ENCODE measurements at places on chromosomes 5 and 9.

- no peak for DNase-seq
These were observed 77.8 kb upstream of the LRRTM2 start for GRCh38 chr5:138952962-138953361.

- no peak for DNase-seq
These were observed 315.1 kb downstream of the RAB3C start for GRCh38 chr5:58898006-58898405.

- DNase-seq = no peak
These were observed 287.2 kb downstream of the ARRDC3 start for GRCh38 chr5:91095786-91096385.

- peak; percentile 13 for DNase-seq
These were observed 1905.1 kb downstream of the MAT2B start for GRCh38 chr5:165410476-165410875.

DNA sequence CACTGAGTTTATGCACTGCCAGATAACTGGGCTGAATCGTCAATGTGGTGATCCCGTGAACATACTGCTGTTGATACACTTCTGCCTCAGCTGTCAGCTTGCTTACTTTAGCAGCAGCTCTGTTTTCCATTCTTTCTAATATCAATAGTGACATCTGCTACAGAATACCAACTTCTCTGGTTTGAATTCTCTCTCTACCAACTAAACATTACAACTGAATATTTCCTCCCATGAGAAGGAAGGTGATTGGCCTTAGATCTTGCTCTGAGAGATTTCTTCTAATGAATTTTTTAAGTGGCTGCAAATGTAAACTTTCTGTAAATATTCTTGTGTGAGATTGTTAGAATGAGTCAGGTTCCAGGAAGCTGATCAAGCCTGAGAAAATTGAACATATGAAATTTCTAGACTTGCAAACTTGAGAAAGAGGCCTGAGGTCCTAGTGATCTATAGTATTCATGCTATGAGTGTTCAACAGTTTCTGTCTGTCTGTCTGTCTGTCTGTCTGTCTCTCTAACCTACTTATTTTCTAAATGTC lies 205.5 kb upstream of the CDKN2B start:
- DNase-seq = peak; percentile 62

GRCh38 chr9:137820161-137820855 lies 57.3 kb upstream of the CACNA1B start:
- DNase-seq = no peak

- DNase-seq = no peak
These were observed 198.5 kb upstream of the ADAMTSL1 start for GRCh38 chr9:18275313-18275990.

DNA sequence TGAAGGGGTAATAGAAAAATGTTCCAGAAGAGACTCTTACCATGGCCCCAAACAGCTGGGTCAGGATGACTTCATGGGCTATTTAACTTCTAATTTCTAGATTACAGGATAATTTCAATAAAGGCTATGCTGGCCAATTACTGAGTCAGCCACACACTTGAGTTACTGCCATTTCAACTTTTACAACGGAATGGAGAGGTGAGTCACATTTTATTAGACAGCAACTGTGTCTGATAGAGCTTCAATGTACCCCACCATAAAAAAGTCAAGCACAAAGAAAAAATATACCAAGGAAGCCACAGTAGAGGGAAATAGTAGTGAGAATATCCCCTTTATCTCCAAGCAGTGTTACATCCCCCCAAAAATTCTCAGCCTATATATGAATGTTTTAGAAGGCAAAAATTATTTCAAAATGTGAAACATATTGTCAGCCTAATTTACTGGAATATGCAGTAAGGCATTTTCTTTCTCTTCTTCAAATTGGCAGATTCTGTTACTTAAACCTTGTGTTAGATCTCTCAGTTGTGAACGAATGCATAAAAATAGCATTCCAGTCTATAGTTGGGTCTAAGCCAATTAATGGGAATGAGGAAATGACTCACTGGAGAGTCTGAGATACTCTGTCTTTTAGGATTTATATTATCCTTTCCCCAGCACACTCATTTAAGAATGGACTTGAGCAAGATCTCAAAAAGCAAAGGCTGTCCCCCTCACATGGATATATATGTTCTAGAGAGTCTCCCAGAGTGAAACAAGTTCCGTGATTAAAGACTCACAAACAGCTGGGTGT lies 47.1 kb upstream of the RAI14 start:
- DNase-seq = peak; percentile 97

GRCh38 chr5:45060724-45061123 lies 252.0 kb downstream of the MRPS30 start:
- no peak for DNase-seq

GRCh38 chr9:84123648-84124406 lies 143.2 kb downstream of the RMI1 start:
- DNase-seq = no peak

DNA sequence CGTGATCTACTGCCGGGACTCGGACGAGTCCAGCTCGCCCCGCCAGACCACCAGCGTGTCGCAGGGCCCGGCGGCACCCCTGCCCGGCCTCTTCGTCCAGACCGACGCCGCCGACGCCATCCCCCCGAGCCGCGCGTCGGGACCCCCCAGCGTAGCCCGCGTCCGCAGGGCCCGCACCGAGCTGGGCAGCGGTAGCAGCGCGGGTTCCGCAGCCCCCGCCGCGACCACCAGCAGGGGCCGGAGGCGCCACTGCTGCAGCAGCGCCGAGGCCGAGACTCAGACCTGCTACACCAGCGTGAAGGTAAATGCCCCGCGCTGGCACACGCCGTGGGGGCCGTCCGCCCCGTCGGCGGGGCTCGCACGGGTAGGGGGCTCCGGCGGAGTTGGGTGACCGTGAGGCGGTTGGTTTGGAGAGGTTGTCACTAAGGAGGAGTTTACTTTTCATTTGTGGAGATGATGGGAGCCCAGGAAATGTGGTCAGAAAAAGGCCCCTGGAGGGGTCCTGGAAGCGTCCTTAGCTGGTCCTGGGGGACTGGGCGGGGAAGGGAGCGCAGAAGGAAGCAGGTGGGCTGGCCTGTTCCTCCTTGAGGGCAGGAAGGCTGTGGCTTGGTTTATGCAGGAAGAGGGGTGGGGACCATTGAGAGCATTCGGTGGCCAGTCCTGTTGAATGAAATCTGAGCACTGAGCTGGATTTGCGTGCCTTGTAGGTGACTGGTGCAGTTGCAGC lies 647 bp downstream of the PDE8B start:
- DNase-seq = no peak

GRCh38 chr5:171445644-171446516 lies 26.4 kb downstream of the FGF18 start:
- DNase-seq = peak; percentile 89

- peak; percentile 74 for DNase-seq
These were observed 305.1 kb downstream of the PSAT1 start for GRCh38 chr9:78601957-78602565.

GRCh38 chr9:128428644-128429512 lies 8.2 kb downstream of the CERCAM start:
- peak; percentile 20 for DNase-seq

DNA sequence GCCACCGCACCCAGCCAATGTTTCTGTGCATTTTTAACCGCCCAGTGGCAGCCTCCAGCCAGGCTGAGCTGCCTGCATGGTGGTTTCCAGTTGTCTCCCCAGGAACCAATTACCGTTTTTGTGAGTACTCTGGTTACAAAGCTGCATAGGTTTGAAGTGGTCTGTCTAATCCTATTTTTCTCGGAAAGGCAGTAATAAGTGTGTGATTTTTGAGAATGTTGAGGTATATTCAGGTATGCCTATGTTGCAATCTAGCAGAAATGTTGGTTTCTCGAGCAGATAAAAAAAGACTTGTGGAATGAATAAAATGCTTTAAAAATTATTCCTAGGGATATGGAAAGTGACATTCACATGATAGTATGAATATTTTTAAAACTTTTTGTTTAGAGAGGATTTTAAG lies 41.5 kb upstream of the ANKH start:
- DNase-seq = peak; percentile 89

DNA sequence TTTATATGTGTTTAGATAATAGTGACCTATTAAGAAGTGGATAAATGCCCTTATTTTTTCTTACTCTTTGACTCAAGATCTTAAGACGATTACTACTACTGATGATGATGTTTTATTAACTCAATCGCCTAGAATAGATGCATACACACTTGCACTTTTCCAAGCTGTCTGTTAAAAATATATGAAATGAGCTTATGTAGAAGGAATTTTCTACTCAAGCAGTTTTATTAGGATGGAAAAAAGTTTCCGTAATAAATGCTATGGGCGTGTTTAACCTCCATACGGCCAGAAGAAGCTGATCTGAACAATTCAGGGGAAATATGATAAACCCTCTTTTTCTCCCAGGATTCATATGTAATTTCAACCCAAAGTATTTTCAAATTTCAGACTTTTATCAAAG lies 455.7 kb upstream of the MPDZ start:
- no peak for DNase-seq

DNA sequence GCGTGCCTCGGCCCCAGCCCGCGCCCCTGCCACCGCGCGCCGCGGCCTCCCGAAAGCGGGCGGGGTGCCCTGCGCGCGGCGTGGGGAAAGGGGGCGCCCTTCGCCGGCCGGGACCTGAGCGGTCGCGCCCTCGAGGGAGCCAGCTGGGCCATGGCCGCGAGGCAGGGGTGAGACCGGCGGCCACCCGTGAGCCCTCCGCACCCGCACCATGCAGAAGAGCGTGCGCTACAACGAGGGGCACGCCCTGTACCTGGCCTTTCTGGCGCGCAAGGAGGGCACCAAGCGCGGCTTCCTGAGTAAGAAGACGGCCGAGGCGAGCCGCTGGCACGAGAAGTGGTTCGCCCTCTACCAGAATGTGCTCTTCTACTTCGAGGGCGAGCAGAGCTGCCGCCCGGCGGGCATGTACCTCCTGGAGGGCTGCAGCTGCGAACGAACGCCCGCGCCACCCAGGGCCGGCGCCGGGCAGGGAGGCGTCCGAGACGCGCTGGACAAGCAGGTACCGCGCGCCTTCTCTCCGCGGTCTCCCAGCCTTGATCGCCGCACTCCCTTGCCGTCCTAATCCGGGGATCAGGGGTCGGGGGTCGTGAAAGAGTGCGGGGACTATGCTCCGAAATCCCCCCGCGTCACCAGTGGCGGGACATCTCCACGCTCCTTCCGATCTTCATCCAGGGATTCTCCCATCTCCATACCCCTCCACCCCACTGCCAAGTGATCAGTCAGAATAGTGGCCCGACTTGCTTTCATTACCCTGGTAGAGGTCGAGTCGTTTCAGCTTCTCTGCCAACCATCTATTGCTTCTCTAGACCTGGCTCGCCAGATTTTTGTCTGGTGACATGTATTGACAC lies 590 bp downstream of the RASGRF2 start:
- no peak for DNase-seq

DNA sequence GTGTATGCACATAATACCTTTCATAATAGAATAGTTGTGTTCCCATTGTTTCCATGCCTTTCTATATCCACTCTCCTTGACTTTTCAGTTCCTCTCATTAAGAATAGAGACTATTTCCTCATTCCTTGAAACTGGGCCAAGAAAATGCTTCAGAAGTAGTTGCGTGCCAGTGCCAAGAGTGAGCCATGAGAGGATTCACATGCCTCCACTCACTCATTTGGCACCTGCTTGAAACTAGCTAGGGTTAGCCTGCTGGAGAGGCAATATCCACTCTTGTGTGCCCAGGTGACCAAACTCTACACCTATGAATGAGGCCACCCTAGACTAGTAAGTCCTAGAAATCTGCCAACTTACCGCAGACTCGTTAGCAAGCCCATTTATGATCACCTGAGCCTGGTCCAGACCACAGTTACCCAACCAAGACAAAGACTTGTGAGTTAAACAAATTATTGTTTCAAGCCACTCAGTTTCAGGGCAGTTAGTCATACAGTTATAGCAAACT lies 276.3 kb downstream of the EPB41L4A start:
- peak; percentile 59 for DNase-seq

DNA sequence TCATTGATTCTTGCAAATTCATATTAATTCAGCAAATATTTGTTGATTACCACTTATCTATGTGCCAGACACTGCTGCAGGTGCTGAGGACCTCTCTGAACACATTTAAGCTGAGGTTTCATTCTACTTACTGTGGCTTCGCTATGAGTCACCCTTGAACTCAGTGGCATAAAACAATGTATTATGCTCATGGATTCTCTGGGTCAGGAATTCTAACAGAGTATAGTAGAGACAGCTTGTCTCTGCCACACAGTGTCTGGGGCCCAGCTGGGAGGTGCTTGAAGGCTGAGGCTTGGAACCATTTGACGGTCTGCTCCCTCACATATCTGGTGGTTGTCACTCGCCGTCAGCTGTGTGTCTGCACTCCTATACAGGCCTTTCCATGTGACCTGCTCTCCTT lies 124.3 kb upstream of the NR3C1 start:
- peak; percentile 57 for DNase-seq

GRCh38 chr5:174329738-174330137 lies 284.2 kb downstream of the NSG2 start:
- DNase-seq = peak; percentile 65

DNA sequence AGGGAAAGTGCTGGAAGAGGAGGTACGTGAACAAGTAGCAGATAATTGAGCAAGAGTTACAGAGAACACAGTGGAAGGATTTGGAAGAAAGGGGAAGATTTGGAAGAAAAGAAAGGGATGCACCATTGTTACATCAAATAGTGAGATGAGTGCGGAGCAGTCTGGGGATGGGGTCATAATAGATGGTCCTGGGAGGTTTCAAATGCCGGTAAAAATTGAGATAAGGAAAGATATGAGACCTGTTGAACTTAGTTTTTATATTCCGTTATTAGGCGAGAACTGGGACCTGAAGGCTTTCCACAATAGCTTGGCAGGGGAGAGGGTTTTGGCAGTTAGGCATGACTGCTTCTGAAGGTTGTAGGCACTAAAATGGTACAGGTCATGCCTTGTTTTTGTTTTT lies 20.9 kb downstream of the ATP6V0E1 start:
- no peak for DNase-seq

- DNase-seq = peak; percentile 35
These were observed 50.7 kb downstream of the ARRDC3 start for GRCh38 chr5:91332267-91333045.

DNA sequence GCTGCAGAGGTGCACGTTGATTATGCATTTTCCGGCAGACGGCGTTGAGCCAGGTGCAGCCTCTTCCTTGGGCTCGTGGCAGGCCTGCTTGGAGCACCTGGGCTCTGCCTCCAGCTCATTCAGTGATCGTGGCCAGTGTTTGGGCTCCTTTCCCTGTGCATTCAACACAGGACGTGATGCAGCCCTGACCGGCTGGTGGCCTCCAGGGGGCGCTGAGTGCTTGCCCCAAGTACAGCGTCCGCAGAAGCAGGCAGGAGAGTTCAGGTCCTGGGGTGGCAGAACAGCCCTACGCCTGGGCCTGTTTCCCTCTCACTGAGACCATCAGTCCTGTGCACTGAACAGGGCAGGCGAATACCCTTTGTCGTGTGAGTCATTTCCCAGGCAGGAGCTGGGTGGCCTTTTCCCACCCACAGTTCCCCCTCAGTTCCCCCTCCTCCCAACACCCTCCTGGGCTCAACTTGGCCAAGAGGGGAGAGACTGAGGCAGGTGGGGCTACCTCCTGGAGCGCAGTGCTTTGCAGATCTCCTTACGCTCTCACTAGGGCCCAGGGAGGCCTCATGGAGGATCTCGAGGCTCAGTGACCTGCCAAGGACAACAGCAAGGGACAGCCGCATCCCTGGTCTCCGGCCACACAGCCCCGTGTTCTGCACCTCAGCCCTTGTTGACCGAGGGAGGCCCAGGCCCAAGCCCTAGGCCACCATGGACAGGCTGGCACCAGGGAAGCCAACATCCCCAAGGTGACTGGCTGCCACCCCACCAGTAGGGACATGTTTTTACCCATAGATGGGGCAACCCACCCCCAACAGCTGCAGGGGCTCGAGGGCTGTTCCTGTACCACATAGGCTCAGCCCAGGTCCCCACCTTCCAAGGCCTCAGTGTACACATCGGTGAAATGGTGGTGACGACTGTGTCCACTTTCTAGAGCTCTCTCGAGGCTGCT lies 52.9 kb downstream of the LRSAM1 start:
- DNase-seq = peak; percentile 79

All from fibroblast of upper back skin (primary cell).